Stimulated activated CD8-positive, alpha-beta memory T cell treated with anti-CD3 and anti-CD28 coated beads, Interleukin-15, amount 100 ng/mL, for 1 hour (primary cell): ENCODE measurements at places on chromosomes 16 and 17.

DNA sequence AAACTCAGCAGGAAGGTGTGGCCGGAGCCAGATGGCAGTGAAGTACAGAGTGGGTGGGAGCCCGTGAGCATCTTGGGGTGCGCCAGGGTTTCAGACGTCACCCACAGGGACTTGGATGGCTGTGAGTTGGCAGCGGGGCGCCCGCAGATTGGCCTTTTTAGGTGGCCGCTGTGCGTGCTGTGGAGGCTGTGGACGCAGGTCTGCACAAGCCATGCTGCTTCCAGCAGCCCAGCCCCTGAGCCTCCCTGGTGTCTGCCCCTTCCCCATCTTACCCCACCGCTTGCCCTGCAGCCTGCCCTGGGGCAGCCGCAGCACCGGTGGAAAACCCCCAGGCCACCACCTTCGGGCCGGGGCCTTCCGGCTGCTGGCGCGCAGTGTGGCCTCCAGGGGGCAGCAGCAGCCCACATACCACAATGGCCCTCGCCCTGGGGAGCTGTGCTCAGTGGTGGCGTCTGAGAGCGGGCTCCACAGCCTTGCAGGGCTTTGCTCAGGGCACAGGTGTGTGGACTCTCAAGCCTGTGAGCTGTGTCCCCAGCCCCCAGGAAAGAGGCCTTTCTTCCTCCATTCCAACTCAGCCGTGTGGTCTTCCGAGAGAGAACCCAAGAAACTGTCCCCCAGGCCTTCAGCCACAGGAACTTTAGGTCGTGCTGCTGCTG lies 11.8 kb downstream of the ENDOV start:
- peak; percentile 74 for DNase-seq

DNA sequence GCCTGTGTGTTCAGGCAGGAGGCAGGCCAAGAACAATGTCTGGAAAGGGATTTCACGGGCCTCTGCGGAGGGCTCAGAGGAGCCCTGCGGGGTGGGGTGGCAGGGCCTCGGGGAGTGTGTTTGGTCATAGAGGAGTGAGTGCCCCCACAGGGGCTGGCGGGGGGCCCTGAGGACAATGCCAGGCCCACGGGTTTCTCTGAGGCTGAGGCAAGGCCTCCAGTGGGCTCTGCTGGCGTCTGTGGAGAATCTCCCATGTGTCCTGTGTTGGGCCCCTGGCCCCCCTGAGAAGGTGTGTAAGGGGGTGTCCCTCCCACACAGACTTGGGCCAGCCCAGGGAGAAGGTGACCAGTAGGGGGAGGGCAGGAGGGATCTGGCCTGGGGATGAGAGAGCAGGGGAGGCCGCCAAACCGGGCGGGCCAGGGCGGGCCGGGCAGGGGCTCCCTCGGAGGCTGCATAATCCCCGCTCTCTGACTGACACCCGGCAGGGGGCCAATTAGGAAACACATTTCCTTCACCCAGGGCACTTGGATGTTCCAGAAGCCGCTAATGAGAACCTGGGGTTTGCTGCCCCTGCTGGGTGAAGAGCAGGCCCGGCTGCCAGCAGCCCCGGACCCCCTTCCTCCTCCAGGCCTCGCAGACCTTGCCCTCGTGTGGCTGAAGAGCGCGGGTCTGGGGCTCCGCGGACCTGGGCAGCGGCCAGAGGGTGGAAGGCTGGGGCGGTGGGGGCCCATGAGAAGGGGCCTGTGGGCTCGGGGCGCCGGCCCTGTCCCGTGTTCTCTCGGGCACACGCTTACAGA lies 204.2 kb downstream of the NTN1 start:
- no peak for DNase-seq

DNA sequence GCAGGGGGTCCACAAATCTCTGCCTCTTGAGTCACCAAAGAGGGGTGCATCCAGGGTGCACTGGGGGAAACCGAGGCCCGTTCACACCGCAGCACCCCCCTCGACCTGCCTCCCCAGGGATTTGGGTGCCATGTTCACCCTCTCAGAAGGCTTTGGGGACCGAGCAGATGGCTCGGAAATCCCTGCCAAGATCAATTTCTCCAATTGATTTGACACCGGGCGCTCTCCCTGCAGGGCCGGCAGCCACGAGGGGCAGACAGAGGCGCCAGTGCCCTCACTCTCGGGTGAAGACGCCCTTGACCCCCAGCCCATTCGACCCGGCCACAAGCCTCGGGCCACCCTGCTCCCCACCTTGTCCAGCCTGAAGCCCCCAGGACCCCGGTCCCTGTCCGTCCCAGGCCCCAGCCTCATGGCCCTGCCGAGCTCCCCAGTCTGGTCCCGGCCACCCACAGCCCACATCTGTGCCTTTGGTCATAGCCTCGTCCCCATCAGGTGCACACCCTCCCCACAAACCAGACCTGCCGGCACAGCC lies 9.3 kb downstream of the SSTR5 start:
- DNase-seq, result no peak

DNA sequence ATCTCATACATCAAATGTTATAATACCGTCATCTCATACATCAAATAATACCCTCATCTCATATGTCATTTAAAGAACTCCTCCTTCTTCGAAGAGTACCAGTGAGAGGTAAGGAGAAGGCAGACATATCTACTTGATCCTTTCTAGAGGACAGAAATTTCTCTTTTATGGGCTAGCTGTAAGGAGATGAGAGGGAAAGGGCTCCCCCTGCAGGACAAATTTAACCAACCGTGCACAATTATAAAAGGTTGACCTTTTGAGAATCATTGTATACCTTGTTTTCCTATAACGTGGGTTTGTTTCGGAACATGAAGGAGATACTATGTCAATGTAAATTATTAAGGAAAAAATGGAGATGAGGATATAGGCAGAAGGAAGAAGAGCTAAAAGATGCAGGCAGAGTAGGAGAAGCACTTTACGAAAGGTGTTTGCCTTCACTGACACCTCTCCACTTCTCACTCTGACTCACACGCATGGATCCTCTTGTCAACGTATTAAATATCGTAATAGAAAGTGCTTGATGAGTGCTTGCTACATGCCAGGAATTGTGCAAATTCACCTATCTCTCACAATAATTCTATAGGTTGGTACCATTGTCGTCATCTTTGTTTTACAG lies 465.9 kb upstream of the ERCC4 start:
- no peak for DNase-seq

- DNase-seq, result no peak
Measured at GRCh38 chr17:45018514-45018847, 33.0 kb downstream of the DCAKD start.

- DNase-seq, result no peak
Measured at GRCh38 chr17:18859256-18859655, 1.3 kb downstream of the PRPSAP2 start.

DNA sequence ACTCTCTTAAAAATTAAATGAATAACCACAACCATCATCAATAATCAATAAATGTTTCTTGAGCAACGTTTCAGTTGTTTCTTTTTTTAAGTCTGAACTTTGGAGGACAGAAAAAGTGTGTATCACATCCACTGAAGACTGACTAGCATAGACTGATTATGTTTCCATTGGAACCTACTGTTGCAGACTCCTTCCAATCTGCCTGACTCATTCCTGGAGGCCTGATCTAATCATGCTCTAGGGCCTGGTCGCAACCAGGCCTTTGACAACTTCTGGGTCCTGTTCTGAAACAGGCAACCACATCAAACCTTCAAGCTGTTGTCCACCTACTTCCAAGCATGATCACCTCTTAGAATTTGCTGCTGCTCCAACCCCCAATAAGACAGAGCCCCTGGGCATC lies 109.2 kb upstream of the NUDT7 start:
- DNase-seq, result no peak

DNA sequence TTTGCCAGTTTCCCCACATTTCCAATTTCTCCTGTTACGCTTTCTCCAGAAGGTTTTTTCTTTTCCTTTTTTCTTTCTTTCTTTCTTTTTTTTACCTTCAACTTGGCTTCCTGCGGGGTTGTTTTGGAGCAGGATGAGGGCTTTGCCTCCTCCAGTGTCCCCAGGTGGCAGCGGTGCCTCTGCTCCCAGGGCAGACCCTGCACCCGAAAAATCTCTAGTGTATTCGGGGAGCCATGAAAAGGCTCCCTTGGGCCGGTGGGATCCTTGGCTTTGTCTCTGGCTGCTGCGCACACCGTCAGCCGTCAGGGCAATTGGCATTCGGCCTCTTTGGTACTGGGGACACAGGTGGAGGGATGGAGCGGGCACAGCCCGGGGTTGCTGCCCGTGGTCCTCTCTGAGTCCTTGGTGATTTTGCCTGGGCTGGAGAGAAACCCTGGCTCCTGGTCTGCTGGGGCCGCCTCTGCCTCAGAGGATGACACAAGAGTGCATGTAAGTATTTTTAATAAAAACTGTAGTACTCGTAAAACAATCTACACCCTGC lies 846 bp downstream of the ITGB3 start:
- DNase-seq, result no peak

- no peak for DNase-seq
Measured at GRCh38 chr17:66956941-66957340, 7.6 kb upstream of the CACNG4 start.

- DNase-seq, result no peak
Measured at GRCh38 chr17:48282303-48282702, 147.7 kb downstream of the SKAP1 start.

GRCh38 chr17:17886726-17887125 lies 49.9 kb upstream of the SREBF1 start:
- no peak for DNase-seq

DNA sequence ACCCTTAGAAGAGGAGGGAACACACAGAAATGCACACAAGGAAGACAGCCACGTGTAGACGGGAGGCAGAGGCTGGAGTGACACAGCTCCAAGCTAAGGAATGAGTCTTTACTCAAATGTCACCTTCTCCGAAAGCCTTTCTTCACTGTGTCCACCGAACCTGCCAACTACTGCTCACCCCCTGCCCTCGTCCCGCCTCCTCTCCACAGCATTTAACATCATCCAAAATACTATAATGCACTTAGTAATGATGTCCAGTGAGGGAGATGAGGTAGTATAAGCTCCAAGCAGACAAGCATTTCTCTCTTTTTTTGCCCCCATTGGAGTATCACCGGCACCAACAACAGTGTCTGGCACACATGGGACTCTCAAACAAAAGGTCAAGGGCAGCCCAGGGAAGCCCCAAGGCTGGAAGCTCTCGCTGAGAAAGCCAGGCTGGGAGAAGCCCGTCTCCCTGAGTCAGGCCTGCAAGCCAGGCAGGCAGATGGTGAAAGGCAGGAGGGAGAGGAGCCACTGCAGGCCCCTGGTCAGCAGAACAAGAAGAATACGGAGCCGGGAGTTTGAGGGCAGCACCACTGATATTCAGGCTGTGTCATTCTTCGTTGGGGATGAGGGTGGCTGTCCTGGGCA lies 25.9 kb downstream of the ZFHX3 start:
- no peak for DNase-seq

DNA sequence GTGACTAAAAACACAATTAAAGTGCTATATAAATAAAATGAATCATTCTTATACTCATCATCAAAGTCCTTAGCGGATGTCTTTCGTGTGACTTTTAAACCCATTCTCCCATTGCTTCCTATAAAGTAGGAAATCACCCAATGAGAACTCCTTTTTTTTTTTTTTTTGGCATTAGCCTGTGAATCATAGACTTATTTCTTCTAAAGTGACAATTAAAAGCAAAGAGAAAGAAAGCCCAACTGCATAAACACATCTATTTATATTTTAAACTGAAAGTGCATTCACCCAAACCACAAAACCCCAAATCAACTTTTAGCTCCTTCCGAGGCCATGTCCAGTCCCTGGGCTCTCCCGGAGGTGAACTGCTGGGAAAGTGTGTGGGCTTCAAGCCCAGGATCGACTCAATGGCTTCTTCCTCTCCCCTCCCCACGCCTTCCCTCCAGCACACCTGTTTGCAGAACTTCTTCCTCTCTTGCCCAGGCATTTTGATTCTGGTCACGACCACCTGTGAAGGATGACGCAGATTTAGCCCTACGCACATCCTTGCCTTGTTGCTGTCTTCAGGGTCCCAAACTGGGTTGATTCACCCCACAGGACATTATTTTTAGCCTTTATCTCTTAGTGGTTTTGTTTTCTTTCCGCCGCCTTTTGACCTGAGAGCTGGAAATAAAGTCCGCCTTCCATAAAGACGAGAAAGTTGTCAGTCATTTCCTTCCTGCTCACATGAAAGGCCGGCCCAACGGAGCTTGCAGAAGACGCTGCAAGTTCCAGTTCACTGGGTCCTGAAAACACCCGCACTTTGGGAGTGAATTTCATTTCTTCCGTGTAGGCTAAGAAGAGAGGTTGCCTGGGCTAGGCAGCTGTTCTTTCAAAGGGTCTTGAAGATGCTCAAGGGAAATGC lies 166.8 kb downstream of the MAP2K6 start:
- DNase-seq, result no peak

- DNase-seq, result no peak
Measured at GRCh38 chr16:54521327-54521726, 234.7 kb upstream of the IRX3 start.

DNA sequence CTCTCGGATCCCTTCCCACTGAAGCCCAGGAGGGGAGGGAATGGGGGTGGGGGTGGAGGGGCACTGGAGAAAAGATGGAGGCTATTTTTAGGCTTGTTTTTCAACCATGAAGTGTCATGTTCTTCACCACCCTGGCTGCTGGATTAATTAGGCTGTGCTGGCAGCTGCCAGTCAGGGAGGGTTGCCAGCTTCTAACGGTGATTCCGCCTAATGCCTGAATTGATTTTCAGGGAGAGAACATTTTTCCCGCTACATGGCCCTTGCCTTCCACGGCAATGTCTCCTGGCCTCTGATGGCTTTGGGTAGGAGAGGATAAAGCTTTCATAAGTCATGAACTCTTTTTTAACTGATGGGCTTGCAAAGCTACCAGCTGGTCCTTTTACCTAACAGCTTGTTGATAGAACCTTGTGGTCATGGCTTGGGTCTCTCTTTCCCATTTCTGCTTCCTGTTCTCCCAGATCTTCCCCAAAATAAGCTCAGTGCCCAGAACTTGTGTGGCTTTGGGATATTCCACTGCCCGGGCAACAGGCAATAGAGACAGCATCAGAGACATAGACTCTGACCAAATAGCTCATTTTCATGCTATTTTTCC lies 167.4 kb downstream of the PITPNC1 start:
- no peak for DNase-seq

GRCh38 chr17:335691-336090 lies 16.9 kb downstream of the RPH3AL start:
- no peak for DNase-seq

DNA sequence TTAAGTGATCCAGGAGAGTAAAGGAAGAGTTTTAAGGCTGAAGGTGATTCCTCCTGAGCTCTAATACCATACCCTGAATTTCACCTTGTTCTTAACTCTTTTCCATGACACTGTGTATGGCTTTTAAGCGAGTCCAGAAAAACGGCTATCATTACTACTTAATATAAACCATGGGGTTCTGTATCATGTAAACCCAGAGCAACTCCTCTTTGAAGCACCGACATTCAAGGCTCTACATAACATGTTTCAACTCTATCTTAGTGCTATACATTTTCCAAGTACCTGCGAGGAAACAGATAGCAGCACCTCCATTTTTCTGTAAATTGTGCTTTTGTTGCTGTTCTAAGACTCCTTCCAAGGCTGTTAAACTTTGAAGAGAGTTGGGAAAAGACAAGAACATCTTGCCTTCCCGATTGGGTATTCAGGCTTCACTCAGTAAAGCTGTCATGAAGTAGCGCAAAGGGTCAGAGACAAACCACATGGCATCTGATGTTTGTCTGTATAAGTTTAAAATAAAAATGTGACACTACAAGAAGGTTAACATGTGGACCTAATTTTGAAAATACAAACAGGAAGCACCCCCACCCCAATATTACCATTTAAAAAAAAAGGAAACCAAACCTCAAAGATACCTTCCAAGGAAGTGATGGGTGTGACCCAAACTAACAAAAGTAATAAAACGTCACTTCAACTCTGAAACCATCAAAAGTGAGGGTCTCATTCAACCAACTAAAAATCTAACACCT lies 3.9 kb downstream of the STAT5B start:
- DNase-seq, result no peak
